GM12878 (cell line): ENCODE measurements at places on chromosomes 12 and 14. TPM values are rescaled to one million over a fixed set of nuclear protein-coding genes. Genes with fewer than 3 reads are reported as not detected.

Gene SRRM4
- total RNA-seq, result not detected in 2 replicates

Gene DNAI7
- total RNA-seq, result not detected in 2 replicates

Gene LIN52
- total RNA-seq, result 10.4 and 13.3 TPM in 2 replicates

Gene MMAB
- total RNA-seq, result 51.7 and 59.3 TPM in 2 replicates

Gene IL31
- total RNA-seq, result not detected in 2 replicates

Gene SRGAP1
- 0.85 and 0.96 TPM in 2 replicates for total RNA-seq

Gene CACNA1C
- 0.13 TPM in 1 of 2 replicates, not detected in the other for total RNA-seq

DNA sequence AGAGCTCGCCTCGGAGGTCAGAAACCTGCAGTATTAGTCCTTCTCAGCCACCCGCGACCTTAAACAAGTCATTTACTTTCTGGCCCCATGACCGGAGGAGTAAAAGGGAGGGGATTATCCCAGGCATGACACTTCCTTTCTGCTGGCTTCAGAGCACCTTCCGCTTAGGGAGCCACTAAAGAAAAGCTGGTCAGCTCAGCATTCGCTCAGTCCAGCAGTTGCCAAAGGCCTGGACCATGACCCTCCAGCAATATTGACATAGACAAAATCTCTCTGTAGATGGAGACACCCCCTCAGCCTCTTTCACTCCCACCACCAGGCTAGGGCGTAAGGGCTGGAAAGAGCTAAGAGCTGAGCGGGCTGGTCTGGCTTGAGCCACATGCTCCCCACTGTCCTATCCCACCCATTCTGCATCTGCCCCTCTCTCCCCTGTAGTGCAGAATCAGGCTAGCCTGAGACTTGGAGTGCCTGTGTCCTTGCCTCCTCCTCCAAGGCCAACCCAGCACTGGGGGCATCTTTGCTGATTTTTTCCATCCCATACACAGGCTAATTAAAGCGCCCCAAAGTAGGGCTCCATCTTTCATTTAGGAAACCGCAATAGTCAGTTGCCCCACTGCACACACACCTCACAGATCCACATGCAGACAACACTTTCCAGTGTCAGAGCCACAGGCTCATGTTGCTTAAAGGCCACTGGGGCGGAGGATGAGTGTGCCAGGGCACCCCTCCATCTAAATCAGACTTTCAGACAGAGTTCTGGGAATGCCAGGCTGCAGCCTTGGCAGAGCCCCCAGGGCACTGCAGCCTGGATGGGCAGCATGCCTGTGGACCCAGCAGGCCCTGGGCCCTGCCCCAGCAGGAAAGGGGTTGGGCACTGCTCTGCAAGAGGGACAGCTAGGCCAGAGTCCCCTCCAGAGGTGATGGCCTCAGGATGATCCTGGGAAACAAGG, 4.0 kb upstream of the CPNE6 start:
- H3K27ac ChIP-seq, result no peak overlapping the region
- H3K4me1 ChIP-seq, result no peaks in the 10 kb centered on the region
- no peaks in the 10 kb centered on the region for H3K36me3 ChIP-seq
- H3K27me3 ChIP-seq, result no peaks in the 10 kb centered on the region; the same call in none of the 2 replicates
- no peak for DNase-seq

GRCh38 chr12:46554460-46554859, 181.9 kb upstream of the SLC38A2 start:
- H3K4me3 ChIP-seq, result no peak overlapping the region
- H3K36me3 ChIP-seq, result no peaks in the 10 kb centered on the region
- H3K27ac ChIP-seq, result no peak overlapping the region
- no peaks in the 10 kb centered on the region for H3K27me3 ChIP-seq
- DNase-seq, result no peak
- peaks cover 3% of the 10 kb centered on the region; the same call in 1 of the 2 replicates for H3K4me1 ChIP-seq

GRCh38 chr14:104805326-104805678, 4.4 kb downstream of the ZBTB42 start:
- no peaks in the 10 kb centered on the region for H3K27me3 ChIP-seq
- no peaks in the 10 kb centered on the region for H3K36me3 ChIP-seq
- no peak for DNase-seq
- H3K27ac ChIP-seq, result no peak overlapping the region

DNA sequence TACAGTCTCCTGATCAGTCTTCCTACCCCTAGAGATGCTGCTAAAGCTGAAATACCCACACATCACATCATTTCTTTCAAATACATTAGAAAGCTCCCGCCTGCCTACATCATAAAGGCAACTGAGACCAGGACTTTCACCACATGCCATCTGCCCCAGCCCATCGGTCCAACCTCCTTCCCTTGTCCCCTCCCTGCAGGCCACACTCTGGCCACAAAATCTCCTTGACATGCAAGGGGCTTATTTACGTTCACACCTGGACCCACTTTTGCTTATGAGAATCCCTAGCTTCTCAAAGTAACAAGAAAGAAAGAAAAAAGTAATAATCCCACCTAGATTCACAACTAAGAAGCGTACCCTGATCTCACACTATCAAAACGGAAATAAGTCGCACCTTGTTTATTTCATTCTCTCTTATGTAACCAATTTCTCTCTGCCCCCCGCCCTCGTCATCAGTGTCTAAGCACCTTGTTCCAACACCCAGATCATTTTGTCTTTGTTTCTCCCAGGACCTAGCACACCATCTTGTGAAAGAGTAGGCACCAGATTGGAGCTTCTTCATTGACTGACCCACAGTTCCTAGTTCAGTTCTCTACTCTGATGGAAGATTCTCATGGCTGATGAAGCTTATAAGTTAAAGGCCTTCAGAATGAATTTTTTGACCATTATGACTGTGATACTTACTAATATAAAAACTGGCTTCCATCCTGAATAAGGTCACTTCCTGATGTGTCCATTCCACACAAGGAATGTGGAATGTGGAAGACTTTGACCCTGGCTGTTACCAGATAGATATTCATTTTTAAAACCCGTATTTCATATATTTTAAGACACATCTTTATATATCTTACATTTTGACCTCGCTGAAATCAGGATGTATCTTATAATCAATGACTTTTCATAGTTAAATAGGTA, 7.7 kb downstream of the WSB2 start:
- peaks cover 13% of the 10 kb centered on the region; the same call in 1 of the 2 replicates for H3K36me3 ChIP-seq
- no peaks in the 10 kb centered on the region for H3K27me3 ChIP-seq
- no peak overlapping the region for H3K4me3 ChIP-seq
- H3K4me1 ChIP-seq, result no peaks in the 10 kb centered on the region

- DNase-seq, result no peak
- H3K27me3 ChIP-seq, result no peaks in the 10 kb centered on the region
- no peaks in the 10 kb centered on the region for H3K36me3 ChIP-seq
- H3K27ac ChIP-seq, result no peak overlapping the region
These were observed 86.3 kb upstream of the NRXN3 start for GRCh38 chr14:78083837-78084236.

- H3K27me3 ChIP-seq, result no peaks in the 10 kb centered on the region
- H3K27ac ChIP-seq, result no peak overlapping the region
- H3K4me3 ChIP-seq, result no peak overlapping the region
- no peaks in the 10 kb centered on the region for H3K4me1 ChIP-seq
- DNase-seq, result no peak
These were observed 44.6 kb downstream of the BMP4 start for GRCh38 chr14:53912021-53912420.

- no peaks in the 10 kb centered on the region for H3K27me3 ChIP-seq
- DNase-seq, result no peak
- H3K4me1 ChIP-seq, result no peaks in the 10 kb centered on the region; the same call in 1 of the 2 replicates
- H3K27ac ChIP-seq, result no peak overlapping the region
- H3K4me3 ChIP-seq, result no peak overlapping the region
These were observed 17.6 kb upstream of the SRP54 start for GRCh38 chr14:34964977-34965764.

DNA sequence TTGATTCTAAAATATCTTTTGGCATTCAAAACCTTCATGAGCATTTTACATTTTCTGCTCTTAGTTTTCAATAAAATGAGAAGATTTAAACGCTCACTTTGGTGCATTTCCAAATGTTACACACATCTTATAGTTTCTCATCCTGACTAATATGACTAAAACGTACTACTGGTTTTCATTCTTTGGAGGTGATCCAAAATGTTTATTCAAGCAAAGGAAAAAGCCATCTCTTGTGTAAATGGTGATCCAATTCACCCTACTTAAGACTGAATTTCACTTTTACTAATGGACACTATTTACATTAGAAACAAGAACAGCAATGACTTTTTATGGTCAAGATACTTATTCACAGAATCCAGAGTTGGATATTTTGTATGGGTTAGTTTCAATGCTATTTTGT, 86.6 kb downstream of the KITLG start:
- H3K4me1 ChIP-seq, result no peaks in the 10 kb centered on the region
- no peak overlapping the region for H3K27ac ChIP-seq
- no peak for DNase-seq
- no peak overlapping the region for H3K4me3 ChIP-seq
- H3K36me3 ChIP-seq, result no peaks in the 10 kb centered on the region

DNA sequence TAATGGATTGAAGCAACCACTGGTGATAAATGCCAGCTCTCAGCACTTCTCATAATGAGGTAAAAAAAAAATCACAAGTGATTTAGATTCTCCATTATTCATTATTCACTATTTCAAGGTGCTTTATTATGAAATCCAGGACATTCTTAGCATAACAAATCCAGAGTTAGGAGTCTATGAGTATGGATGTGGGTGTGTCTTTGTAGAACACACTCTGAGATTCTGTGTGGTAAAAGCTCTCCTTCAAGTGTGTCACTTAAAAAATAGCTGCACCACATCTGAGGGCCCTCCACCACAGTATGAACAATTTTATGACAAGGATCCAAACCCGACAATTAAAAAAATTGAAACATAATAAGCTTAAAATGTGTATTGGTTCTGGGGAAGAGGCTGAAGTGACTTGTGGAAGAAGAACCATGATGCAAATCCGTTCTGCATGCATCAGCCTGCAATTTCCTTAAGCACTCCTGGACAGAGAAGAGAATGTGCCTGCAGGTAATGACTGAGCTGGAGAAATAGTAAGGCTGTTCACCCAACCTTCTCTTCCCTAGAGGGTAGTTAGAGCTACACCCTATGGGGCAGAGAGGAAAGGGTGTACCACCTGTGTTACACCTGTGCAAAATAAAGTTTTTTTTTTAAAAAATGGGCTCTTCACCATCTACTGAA, 488.5 kb upstream of the MGAT4C start:
- DNase-seq, result no peak
- no peaks in the 10 kb centered on the region for H3K36me3 ChIP-seq
- no peaks in the 10 kb centered on the region for H3K4me1 ChIP-seq
- H3K27ac ChIP-seq, result no peak overlapping the region
- no peak overlapping the region for H3K4me3 ChIP-seq
- H3K27me3 ChIP-seq, result no peaks in the 10 kb centered on the region

DNA sequence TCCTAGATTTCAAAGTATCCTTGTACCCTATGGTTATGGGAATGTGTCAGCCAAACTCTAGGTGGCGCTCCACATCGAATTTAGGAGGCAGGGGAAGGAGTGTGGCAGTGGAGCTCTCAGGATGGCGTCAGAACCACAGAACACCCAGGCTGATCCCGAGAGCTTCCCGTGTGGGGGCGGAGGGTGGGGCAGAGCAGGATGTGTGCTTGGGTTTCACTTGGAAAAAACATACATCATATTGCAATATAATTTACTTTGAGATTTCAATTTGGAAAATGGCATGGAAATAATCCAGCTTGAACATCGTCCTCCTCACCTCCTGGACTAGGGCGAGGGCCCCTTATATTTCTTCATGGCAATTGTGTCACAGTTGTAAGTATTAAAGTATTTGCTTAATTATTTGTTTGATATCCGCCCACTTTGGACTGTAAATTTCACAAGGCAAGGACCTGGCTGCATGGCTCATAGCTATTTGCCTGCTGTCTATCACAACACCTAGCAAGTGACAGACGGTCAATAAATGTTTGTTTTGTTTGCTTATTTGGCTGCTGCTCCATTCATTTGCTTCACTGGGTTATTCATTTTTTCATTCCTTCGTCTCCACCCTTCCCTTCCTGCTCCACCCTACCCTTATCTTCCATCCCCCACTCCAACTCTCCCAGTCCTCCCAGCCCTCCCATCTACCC, 221.5 kb upstream of the HMGA2 start:
- peaks cover 3% of the 10 kb centered on the region; the same call in 1 of the 2 replicates for H3K27me3 ChIP-seq
- no peak overlapping the region for H3K4me3 ChIP-seq
- DNase-seq, result no peak
- H3K27ac ChIP-seq, result no peak overlapping the region
- no peaks in the 10 kb centered on the region for H3K4me1 ChIP-seq
- H3K36me3 ChIP-seq, result no peaks in the 10 kb centered on the region

GRCh38 chr12:78002878-78003277, 172.2 kb downstream of the NAV3 start:
- H3K27ac ChIP-seq, result no peak overlapping the region
- no peaks in the 10 kb centered on the region for H3K36me3 ChIP-seq
- DNase-seq, result no peak
- H3K27me3 ChIP-seq, result no peaks in the 10 kb centered on the region
- peaks cover 4% of the 10 kb centered on the region for H3K4me1 ChIP-seq

GRCh38 chr12:102883204-102883799, 33.7 kb downstream of the PAH start:
- no peak overlapping the region for H3K4me3 ChIP-seq
- H3K27me3 ChIP-seq, result no peaks in the 10 kb centered on the region
- DNase-seq, result no peak
- no peak overlapping the region for H3K27ac ChIP-seq

GRCh38 chr14:66383771-66384170, 102.4 kb upstream of the CCDC196 start:
- H3K36me3 ChIP-seq, result no peaks in the 10 kb centered on the region
- no peak for DNase-seq
- no peak overlapping the region for H3K4me3 ChIP-seq

- no peak overlapping the region for H3K4me3 ChIP-seq
- H3K36me3 ChIP-seq, result no peaks in the 10 kb centered on the region
- no peak overlapping the region for H3K27ac ChIP-seq
- no peak for DNase-seq
These were observed 7.6 kb downstream of the CEP170B start for GRCh38 chr14:104872469-104873341.

GRCh38 chr14:75566321-75566720, 12.1 kb upstream of the FLVCR2 start:
- no peak overlapping the region for H3K27ac ChIP-seq
- H3K36me3 ChIP-seq, result no peaks in the 10 kb centered on the region
- DNase-seq, result no peak

- DNase-seq, result no peak
- H3K36me3 ChIP-seq, result no peaks in the 10 kb centered on the region
- H3K27me3 ChIP-seq, result no peaks in the 10 kb centered on the region
- H3K4me3 ChIP-seq, result no peak overlapping the region
- no peak overlapping the region for H3K27ac ChIP-seq
These were observed 158.4 kb downstream of the PPM1H start for GRCh38 chr12:62776575-62776974.

DNA sequence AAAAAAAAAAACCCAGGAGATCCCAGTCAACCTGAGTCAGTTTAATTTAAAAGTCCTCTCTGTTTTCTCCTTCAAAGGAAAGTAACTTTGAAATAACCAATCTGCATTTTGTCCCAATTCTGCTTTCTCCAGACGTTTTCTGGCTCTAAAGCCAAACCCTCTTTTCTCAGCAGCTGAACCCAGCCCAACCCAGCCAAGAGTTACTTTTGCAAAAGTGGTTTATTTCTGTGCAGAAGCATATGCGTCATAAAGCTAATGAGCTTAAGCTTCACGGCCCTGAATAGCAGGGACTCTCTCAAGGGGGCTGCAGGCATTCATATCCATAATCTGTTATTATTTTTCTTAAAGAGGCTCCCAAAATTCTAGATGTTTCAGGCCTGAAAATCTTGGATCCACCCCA, 176.6 kb downstream of the GALC start:
- no peak overlapping the region for H3K27ac ChIP-seq
- DNase-seq, result no peak
- H3K4me3 ChIP-seq, result no peak overlapping the region
- H3K27me3 ChIP-seq, result no peaks in the 10 kb centered on the region

- no peak overlapping the region for H3K4me3 ChIP-seq
- H3K4me1 ChIP-seq, result no peaks in the 10 kb centered on the region
- H3K27me3 ChIP-seq, result no peaks in the 10 kb centered on the region
- no peak for DNase-seq
- H3K27ac ChIP-seq, result no peak overlapping the region
- peaks cover 2% of the 10 kb centered on the region; the same call in 1 of the 2 replicates for H3K36me3 ChIP-seq
These were observed 114.8 kb downstream of the MON2 start for GRCh38 chr12:62581288-62582064.
